ENCODE measurements at places on chromosomes 5 and 9.

DNA sequence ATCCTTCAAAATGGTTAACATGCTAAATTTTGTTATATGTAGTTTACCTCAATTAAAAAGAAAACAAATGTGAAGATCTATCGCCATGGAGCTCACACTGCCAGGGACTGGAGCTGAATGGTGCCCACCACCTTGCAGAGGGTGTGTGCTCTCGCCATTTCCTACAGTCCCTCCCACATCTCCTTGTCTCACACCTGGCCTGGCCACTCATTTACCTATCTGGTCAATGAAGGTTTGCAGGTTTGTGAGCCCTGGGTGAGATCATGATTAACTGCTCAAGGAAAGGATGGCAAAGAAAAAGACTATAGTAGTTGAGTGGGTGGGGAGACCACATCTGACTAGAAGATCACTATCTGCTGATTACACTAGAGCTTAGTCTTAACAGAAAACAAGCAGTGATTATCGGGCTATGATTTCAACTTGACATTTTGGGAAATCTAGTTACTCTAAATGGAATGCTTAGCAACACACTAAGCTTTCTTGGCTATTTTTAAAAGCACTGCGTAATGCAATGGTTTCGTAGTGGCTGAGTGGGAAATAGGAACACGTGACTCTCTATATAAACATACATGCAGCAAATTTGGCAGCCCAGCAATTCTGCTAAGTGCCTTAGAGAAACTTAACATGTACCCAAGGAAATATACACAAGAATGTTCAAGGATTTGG lies 27.3 kb downstream of the PUM3 start:
- DNase-seq = no peak

GRCh38 chr5:119353213-119353612 lies 2.6 kb upstream of the TNFAIP8 start:
- no peak for DNase-seq

DNA sequence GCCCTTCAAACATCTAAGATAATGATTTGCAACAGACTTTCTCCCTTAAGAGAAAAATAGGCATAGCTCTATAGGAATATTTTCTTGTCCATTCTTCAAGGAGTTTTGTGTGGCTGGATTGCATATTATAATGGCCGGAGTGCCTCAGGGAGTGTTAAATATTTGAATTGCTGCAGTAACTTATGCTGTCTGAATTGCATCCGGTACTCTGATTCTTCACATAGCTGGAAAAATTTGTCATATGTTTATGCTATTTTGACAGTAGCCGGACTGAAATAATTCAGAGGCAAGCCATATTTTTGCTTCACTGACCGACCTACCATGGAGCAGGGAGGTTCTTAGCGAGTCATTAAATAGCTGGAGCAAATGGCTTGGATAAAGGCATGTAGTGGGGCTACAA lies 621.0 kb downstream of the ACTL7B start:
- DNase-seq = no peak

- DNase-seq = no peak
Measured at GRCh38 chr5:143952809-143953208, 140.8 kb downstream of the HMHB1 start.

DNA sequence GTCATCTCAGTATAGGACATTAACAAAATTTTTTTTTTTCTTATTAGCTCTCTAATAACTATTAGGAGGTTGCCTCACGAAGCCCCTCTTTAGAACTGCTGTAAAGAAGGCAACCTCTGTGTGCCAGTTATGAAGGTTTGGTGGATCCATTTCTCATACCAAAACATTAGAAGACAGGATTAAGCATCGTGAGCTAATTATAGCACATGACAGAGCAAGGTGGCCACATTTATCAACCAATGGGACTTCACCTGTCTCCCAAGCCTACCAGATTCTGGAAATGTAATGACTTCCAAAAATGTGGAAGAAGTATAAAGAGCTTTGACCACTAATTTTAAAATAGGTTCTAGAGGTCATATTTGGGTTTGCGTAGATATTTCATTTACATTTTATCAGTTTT lies 107.2 kb downstream of the SMARCA2 start:
- DNase-seq = no peak

DNA sequence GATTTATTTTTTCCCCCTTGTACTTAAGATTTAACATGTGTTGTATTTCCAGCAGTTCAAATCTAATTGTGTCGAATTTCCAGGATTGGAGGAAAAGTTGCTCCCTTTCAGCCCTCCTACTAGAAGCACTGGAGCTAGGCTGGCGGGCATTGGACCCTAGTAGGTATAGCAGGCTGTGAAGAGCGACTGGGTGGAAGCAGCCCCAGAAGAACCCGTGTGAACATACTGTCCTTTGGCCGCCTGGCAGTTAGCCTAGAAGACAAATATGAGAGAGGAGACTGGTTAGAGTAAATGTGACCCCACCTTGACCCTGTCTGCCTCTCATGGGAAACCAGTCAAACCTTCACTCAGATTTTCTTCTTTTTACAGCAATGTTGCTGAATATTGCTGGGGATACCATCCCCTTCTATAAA lies 13.9 kb downstream of the ALDOB start:
- DNase-seq = no peak

GRCh38 chr5:25119650-25120049 lies 474.9 kb upstream of the CDH10 start:
- DNase-seq = peak; percentile 54

- DNase-seq = no peak
Measured at GRCh38 chr5:167029488-167029887, 1262.0 kb upstream of the WWC1 start.

GRCh38 chr5:23257656-23258055 lies 249.8 kb upstream of the PRDM9 start:
- no peak for DNase-seq

GRCh38 chr9:1443450-1443849 lies 393.3 kb downstream of the DMRT2 start:
- no peak for DNase-seq

- DNase-seq = no peak
Measured at GRCh38 chr9:88303721-88304451, 84.4 kb upstream of the SPIN1 start.

DNA sequence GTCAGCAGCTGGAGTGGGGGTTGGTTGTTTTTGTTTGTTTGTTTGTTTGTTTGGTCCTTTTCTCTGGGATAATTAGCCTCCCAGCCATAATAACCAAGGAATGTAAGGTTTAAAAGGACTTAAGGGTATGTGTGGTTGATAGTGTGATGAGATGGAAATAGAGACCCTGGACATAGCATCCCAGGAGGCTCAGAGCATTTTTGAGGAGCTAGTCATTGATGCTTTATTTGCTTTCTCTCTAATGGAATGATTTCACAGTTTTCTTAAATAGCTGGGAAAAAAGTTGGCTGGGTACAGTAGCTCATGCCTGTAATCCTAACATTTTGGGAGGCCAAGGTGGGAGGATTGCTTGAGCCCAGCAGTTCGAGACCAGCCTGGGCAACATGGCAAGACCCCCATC lies 45.1 kb downstream of the TTC1 start:
- no peak for DNase-seq

Measured in HTR-8/SVneo (cell line).